ENCODE measurements at places on chromosomes 12 and 14.

GRCh38 chr14:45679853-45680252 is 426.9 kb upstream of the MIS18BP1 start:
- peak; percentile 95 for DNase-seq

DNA sequence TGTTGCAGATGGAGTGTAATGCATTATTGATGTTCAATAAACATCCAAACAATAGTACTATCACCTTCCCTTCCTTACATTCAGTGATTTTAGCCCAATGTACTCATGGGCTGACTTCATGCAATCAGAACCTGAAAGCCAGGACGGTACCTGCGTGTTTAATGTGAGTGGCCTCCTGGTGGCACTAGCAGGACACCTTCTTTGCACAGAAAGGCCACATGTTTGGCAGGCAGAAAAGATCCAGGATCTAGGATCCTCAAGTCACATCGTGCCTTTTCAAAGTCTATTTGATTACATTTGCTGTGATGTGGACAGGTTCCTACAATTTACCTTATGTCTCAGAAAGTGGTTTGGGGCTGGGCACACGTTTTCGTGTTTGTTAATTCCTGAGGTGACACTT is 82.9 kb downstream of the NEDD1 start:
- peak; percentile 7 for DNase-seq

GRCh38 chr12:26227361-26227745 is 32.0 kb downstream of the SSPN start:
- DNase-seq: no peak

DNA sequence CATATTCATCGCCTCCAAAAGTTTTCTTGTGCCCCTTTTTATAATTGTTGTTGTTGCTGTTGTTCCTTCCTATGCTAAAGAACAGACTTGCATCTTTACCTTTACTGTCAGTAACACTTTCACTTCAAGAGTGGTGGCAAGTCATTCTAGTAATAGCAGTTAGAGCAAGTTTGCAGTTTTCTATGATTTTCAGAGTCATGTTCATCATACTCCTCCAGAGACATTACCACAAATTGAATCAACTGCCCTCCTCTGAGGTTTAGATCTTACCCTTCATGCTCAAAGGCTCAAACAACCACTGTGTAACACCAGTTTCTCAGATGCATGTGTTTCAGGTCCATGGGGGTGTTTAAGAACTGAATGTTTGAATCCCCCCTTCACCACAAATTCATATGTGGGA is 763.4 kb downstream of the LRFN5 start:
- DNase-seq: no peak

DNA sequence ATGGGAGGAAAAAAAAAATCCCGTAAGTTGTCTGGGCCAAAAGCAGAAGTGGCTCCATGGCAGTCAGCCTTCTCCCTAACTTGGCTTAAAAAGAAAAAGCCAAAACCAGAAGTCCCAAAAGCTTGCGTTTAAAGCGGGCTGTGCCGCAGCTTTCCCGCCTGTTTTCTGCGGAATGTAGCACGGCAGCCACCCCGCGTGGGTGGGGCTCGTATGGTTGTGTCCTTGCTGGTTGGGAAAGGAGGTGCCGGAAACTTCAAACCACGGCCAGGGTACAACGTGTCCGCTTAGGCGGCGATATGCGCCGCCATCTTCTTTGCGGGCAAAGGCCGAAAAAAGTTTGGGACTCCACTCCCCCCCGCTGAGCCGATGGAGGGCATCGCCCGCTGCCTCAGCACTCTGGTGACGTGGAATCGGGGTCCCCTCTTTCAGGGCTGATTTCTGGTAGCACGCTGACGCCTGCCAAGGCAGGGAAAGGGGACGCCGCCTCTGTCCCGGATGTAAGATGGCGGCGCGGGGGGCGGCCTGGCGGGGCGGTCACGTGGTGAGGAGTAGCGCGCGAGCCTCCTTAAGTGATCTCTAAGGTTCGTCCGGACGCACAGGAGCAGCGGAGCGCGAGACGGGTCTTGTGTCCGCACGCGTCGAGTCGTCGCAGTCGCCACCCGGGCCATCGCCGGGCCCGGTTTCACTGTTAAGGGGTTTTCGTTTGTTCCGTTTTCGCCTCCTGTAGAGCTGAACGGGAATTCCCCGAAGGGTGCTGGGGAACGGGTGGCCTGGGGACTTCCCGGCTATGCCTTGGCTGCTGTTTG is 135.8 kb downstream of the MON2 start:
- DNase-seq: peak; percentile 81

DNA sequence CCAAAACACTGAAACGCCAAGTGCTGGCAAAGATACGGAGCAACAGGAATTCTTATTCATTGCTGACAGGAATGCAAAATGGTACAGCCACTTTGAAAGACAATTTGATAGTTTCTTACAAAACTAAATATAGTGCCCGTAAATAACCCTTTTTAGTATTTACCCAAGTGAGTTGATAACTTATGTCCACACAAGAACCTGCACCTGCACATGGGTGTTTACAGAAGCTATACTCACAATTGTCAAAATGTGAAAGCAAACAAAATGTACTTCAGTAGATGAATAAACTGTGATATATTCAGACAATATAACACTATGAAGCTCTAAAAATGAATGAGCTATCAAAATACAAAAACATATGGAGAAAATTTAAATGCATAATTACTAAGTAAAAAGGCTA is 86.6 kb downstream of the ATXN7L3B start:
- no peak for DNase-seq

DNA sequence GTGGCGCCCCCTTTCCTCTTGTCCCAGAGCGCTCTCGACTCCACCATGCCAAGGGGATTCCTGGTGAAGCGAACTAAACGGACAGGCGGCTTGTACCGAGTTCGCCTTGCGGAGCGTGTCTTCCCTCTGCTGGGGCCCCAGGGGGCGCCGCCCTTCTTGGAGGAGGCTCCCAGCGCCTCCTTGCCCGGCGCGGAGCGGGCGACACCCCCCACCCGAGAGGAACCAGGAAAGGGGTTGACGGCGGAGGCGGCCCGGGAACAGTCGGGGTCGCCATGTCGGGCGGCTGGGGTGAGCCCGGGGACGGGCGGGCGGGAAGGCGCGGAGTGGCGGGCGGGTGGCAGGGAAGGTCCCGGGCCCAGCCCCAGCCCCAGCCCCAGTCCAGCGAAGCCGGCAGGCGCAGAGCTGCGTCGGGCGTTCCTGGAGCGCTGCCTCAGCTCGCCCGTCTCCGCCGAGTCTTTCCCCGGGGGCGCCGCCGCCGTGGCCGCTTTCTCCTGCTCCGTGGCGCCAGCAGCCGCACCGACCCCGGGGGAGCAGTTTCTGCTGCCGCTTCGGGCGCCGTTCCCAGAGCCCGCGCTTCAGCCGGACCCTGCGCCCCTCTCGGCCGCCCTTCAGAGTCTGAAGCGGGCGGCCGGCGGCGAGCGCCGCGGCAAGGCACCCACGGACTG is 376 bp downstream of the INSM2 start:
- no peak for DNase-seq

- no peak for DNase-seq
Observed at GRCh38 chr12:19125325-19125724, 4.2 kb upstream of the PLEKHA5 start.

DNA sequence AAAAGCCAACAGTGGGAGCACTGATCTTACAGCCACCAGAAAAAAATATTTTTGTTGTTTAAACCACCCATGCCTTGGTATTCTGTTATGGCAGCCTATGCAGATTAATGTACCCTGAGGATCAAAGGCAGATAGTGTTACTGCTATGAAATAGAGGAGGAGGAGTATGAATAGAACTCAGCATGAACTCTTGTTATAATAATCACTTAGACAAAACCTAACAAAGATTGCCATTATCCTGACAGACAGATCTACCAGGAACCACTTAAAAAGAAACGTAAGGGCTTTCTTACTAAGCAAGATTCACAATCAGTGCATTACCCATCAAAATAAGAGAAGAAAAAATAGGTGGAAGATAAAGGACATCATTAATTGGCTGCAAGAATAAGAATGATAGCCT is 558.3 kb downstream of the GALC start:
- no peak for DNase-seq

- peak; percentile 93 for DNase-seq
Observed at GRCh38 chr12:95653771-95654546, 102.7 kb upstream of the USP44 start.

GRCh38 chr14:77281852-77282410 is 10.9 kb upstream of the NGB start:
- no peak for DNase-seq

DNA sequence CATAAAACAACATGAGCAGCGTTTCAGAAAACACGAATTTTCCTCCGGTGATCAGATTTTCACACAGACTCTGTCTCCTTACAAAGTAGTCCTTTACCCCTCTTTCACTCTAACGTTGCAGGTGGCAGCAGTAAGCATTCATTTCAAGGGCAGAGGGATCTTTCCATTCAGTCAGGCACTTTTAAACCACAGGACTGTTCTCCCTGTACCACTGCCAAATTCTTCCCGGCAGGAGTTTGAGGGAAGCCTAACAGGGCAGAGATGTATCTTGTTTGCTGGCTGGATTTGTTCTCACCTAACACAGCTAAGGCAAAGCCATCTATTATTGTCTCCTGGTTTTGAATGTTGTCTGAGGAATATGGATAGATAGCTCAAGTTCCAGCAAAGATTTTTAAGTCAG is 1187.3 kb upstream of the SEL1L start:
- no peak for DNase-seq

DNA sequence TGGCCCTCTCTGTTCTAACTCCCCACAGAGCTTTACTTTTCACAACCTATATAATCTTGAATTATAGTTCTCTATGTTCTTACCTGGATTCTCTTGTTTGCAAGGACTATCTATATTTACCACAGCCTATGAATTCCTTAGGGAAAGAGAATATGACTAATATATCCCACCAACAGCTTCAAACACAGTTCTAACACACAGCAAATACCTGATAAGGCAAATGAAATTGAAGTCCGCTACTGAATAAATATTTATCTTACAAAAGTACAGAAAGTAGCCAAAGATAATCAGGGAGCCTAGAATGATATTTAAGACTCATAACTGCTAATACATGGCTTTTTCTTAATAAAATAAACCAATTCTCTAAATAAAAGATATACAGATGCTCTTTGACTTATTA is 165.1 kb downstream of the C12orf42 start:
- DNase-seq: no peak

DNA sequence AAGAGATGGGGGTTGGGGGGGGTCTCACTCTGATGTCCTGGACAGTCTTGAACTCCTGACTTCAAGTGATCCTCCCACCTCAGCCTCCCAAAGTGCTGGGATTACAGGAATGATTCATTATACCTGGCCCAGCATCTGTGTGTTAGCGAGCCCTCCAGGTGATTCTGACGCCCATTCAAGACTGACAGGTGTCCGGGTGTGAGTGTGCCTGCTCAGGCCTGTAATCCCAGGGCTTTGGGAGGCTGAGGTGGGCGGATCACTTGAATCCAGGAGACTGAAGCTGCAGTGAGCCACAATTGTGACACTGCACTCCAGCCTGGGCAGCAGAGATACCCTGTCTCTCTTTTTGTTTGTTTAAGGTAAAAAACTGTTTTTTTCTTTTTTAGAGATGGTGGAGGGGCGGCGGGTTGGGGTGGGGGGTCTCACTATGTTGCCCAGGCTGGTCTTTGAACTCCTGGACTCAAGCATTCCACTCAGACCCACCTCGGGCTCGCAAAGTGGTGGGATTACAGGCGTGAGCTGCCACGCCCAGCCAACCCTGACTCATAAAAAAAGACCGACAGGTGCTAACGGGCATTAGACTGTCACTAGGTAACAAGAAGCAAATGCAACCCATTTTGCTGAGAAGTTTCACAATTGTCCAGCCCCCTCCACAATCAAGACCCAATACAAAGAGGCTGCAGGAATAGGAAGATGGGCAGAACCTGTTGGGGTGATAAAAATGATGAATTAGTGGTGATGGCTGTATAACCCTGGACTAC is 4.7 kb downstream of the VSIG10 start:
- DNase-seq: no peak

- no peak for DNase-seq
Observed at GRCh38 chr14:92563359-92563758, 49.8 kb downstream of the RIN3 start.

GRCh38 chr12:113461666-113462065 is 10.0 kb downstream of the LHX5 start:
- DNase-seq: peak; percentile 6

GRCh38 chr12:4288296-4289131 is 15.0 kb downstream of the CCND2 start:
- DNase-seq: no peak

DNA sequence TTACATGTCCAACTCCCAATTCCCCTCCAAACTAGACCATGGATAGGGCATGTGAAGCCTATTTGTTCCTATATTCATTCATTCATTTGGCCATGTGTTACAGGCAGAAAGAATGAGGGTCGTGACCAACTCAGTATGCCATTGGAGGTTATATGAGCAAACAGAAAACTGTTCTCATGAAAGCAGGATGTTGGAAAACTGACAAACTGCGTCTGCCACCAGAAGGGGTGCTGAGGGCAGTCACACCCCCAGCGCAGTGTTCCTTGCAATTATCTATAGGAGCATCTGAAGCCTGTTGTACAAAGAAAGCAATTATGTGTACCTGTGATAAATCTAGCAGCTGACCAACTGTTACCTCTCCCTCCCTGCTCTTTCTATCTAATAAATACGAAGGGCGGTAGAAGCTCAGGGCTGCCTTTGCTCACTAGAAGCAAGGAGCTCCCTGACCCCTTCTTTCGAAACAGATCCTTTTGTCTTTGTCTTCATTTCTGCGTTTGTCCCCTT is 21.1 kb downstream of the ENTPD5 start:
- DNase-seq: no peak

DNA sequence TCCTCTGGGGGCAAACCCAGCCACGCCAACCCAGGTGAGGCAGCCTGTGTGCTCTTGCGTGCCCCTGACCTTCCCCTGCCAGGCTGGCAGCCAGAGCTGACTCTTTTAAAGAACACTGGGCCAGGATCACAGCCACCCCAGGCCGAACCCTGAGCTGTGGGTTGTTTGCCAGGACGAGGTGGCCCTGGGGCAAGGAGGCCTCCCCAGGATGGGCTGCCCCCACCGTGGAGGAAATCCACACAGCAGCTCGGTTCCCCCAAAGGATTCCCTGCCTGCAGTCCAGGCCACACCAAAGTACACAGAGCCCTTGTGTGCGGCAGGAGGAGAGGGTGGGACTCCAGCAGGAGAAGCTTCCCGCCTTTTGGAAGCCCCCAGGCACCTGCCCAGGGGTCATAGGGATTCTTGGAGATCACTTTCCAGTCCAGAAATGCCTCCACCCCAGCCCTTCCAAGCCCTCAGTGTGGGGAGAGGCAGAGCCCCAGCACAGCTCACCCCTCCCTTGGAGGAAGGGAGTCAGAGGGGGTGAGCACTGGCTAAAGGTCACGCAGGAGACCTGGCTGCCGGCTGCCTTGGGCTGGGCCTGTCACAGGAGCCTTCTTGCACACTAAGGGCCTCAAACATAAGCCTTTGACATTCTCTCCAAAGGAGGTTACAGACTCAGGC is 115.6 kb downstream of the CALM1 start:
- DNase-seq: no peak

GRCh38 chr12:12376646-12377448 is 20.0 kb downstream of the BORCS5 start:
- peak; percentile 89 for DNase-seq

GRCh38 chr14:77071938-77072388 is 26.1 kb upstream of the CIPC start:
- DNase-seq: peak; percentile 81

DNA sequence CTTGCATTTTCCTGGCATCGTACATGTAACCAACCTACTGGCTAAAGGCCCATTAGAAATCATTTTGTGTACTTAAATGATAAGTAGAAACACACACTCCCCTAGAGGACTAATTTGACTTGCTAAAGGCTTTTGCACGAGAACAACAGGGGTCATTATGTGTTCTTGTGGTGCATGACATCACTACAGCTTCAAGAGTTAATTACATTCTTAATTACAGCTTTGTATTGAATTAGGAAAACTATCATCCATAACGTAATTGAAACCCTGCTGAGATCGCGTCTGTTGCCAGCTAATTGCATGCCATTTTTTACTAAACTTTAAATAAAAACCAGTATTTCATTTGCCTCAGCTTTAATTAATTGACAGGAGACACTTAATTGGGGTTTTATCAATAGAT is 51.4 kb downstream of the TMEM132C start:
- no peak for DNase-seq

All from renal cortical epithelial cell (primary cell).